CD4-positive, alpha-beta T cell treated with Interleukin-10 for 1 hour (primary cell): ENCODE measurements at places on chromosomes 1 and 21.

DNA sequence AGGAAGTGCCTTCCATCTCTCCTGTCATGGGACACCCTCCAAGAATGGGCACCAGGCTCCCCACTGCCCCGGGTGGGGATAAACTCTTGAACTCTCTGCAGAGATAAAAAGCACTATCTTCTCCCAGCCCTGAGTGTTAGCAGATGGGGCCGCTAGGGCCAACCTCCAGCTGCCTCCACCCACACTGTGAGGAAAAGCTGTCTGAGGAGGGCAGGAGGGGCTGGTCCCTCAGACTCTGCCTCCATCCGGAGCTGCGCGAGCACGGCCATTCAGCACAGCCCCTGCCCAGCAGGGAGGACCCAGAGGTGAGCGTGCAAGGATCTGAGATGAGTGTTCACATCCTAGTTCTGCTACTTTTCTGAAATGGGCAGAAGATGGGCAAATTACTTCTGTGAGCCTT, 51.8 kb upstream of the TRABD2B start:
- no peak for DNase-seq

DNA sequence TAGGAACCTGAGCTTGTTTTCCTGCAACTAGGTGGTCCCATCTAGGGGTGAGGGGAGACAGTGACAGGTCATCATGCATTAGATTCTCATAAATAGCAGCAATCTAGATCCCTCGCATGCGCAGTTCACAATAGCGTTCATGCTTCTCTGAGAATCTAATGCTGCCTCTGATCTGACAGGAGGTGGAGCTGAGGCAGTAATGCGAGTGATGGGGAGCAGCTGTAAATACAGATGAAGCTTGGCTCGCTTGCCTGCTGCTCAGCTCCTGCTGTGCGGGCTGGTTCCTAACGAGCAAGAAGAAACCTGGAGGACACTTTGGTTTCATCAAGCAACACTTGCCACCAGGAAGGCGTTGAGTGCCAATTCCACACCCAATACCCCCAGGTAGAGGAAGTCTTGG, 95.1 kb upstream of the OLIG2 start:
- no peak for DNase-seq

DNA sequence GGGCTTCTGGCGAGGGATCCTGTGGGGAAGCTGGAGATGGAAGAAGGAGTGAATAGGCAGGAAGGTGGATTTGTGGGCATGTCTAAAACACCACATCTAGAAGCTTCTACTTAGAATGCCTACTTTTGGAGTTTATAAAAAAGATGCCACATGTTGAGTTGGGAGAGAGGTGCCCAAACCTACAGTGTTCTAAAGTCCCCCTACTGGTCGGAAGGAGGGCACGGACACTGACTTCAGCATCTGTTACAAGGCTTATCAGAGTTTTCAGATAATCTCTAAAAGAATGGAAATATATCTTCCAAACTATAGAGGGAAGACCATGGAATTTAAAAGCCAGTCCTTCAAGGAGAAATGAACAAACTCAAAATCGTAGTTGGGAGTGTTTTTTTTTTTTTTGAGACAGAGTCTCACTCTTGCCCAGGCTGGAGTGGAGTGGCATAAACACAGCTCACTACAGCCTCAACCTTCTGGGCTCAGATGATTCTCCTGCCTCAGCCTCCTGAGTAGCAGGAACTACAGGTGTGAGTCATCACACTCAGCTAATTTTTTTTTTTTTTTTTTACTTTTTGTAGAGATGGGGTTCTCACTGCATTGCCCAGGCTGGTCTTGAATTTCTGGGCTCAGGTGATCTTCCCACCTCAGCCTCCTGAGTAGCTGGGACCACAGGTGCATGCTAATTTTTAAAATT, 14.8 kb downstream of the IBA57 start:
- DNase-seq = no peak

DNA sequence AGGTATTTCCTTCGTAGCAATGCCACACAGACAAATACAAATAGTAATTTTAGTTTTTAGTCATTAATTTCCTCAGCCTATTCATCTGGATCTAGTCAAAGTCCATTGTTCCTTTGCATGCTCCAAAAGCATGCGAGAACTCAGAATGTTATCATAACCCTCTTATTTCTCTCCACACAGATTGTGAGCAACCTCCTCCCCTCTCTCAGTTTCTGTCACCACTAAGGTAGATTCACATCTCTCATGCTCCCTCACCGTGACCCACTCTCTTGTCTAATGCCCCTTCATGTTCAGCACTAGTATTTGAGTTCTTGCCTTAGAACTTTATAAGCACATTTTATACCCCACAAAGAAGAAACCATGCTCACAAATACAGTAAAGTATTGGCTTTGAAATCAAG, 582.4 kb downstream of the PLA2G4A start:
- DNase-seq = no peak

- DNase-seq = peak; percentile 56
Measured at GRCh38 chr1:47262787-47263413, 30.9 kb upstream of the TAL1 start.

- DNase-seq = peak; percentile 55
Measured at GRCh38 chr21:34129039-34129891, 55.9 kb downstream of the MRPS6 start.

DNA sequence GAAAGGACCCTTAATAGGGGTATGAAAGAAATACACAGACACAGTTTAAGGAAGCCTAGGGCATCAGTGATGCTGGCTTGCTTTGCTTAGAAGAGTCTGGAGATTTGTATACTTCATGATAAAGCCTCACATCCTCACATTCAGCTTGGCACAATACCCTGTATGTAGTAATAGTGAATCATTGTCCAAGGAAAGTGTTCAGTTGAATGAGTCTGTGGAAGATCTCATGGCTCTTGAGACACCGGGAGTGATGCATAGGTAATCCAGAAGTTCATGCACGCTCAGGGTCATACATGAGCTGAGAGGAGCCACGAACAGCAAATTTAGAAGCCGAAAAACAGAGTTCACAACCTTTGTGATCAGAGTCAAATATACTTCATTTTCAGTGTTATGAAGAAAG, 537.2 kb upstream of the TMPRSS15 start:
- DNase-seq = no peak

DNA sequence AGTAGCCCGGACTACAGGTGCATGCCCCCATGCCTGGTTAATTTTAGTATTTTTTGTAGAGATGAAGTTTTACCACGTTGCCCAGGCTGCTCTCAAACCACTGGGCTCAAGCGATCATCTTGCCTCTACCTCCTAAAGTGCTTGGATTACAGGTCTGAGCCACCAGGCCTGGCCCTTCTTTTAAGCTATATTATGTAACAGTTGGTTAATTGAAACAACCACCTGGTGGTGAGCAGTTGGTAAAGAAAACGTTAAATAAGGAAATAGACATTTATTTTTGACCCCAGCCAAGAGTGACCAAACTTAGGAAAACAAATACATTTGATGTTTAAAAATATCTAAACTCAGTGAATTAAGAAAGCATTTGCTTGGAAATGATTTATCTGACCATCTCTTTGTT, 12.1 kb upstream of the PDC start:
- no peak for DNase-seq

DNA sequence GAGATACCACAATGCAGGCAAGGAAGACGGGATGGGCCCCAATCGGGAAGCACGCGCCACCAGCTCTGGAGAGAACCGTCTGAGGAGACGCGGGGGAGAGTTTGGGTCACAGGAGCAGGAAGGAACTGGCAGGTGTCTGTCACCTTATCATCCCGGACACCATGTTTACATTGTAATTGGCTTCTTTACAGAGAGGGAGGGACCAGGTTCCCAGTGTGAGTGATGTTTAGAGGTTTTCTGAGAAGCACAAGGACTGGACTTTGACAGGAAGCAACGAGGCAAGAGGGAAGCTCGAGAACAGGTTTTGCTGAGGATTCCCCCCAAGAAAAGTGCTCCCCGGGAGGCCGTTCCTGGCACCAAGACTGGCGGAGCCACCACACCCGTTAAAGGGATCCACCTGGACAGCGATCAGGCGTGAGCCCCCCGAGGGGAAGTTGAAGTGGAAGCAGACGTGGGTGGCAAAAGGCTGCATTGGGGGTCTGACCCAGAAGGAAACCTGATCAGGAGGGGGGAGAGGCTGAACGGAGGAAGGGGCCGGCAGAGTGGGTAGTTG, 957 bp downstream of the EPS15 start:
- DNase-seq = peak; percentile 72

GRCh38 chr1:6962996-6963911, 178.0 kb downstream of the CAMTA1 start:
- peak; percentile 41 for DNase-seq

DNA sequence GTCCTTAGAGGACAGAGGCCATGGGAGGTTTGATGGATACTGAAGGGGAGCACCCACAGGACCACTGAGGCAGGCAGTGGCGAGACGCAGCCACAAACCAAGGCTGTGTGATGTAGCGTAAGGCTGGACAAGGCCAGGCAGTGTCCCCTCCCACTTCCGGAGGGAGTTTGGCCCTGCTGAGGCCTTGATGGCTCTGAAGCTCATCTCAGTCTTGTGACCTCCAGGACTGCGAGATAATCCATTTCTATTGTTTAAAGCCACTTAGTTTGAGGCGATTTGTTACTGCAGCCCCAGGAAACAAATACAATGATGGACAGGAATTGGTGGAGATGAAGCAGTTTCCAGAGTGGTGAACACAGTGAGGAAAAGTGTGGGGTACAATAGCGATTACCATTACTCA, 15.3 kb downstream of the PIGP start:
- DNase-seq = no peak

GRCh38 chr1:221543529-221544120, 198.3 kb downstream of the DUSP10 start:
- peak; percentile 19 for DNase-seq

GRCh38 chr1:210360852-210361477, 32.3 kb downstream of the HHAT start:
- peak; percentile 46 for DNase-seq

DNA sequence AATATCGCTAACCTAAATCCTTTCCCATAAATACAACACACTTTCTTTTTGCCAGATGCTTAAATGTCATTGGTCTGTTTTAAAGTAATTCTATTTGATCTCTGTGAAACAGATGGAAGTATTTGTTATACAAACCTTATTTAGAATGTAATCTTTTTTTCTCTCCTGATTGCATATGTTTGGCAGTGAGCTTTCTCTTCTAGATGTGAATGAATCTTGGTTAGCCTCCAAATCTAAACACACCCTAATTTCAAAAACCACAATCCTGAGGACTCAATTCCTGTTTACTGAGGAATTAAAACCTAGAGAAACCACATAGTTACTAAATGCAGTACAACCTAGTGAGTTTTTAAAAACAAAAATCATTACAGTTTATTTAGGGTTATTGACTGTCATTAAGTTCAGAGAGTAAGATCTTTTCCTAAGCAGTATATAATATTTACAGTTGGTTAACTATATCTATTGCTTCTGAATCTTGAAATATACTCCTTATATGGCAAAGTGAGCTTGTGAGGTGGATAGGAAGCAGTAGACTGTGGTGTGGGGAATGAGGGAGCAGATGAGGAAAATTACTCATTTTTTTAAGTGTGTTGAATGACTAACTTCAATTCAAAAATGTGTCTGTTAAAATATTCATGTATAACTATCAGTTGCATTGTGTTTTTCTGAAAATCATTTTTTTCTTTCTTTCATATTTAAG, 218.7 kb downstream of the FMN2 start:
- no peak for DNase-seq
